ENCODE measurements at places on chromosomes 5 and 9. TPM values are rescaled to one million over a fixed set of nuclear protein-coding genes. Genes with fewer than 3 reads are reported as not detected.

The CAMLG gene
- 16.4 TPM for total RNA-seq

The FOXD4L5 gene
- total RNA-seq, result 0.21 TPM

The HMMR gene
- 31.4 TPM for total RNA-seq

DNA sequence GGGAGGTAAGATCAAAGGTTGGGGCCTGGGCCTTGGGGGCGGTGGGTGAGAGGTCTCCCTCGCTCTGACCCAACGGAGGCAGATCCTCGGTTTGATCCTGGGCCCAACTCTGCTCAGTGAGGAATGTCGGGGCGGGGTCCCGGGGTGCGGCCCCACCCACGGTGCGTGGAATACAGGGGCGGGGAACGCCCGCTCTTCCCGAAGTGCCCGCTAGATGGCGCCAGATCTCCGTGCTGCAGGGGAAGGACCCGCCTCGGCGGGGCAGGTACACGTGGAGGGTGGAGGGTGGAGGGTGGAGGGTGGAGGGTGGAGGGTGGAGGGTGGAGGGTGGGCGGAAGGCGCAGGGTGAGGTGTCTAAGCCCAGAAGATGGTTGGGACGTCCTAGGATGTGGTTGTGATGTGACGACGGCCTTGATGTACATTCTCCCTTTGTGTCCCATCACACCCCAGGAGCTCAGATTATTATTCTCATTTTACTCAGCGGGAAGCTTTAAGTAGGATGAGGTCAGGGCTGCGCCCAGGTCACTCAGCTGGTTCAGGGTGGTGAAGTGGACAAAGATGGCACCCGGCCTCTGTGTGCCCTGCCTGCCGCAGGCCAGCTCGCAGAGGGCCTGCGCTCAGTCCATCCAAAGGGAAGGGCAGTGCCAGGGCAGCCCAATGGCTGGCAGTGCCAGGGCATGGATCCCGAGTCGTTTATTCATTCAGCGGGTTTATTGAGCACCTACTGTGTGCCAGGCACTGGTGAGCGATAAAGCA lies 9.4 kb upstream of the RPS14 start:
- no peak overlapping the region for H3K27ac ChIP-seq
- DNase-seq, result peak; percentile 82
- H3K4me3 ChIP-seq, result no peak overlapping the region

DNA sequence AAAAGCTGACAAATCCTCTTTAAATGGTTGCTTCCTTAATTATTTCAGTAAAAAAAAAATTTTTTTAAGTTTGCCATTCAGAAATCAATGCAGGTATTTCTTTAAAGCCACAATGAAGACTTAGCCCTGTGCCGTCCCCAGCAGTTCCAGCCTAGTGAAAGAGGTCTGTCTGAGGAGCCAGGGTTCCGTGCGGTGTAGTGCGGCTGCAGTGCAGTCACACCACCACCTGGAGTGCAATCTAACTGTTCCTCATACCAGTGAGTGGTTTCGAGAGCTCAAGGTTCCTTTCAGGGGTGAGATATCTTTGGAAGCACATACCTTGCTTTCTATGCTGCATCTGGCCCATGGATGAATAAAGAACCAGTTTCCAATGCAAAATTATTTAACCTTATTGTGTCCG lies 87.5 kb downstream of the FANCC start:
- peaks cover 2% of the 10 kb centered on the region for H3K4me1 ChIP-seq
- H3K27me3 ChIP-seq, result no peaks in the 10 kb centered on the region
- DNase-seq, result no peak
- H3K36me3 ChIP-seq, result peaks cover 4% of the 10 kb centered on the region

GRCh38 chr5:169911448-169912212 lies 68.7 kb downstream of the INSYN2B start:
- H3K36me3 ChIP-seq, result no peaks in the 10 kb centered on the region
- no peak for DNase-seq
- no peaks in the 10 kb centered on the region for H3K27me3 ChIP-seq
- peaks cover 27% of the 10 kb centered on the region for H3K4me1 ChIP-seq

- peaks cover 11% of the 10 kb centered on the region for H3K4me1 ChIP-seq
- no peaks in the 10 kb centered on the region for H3K27me3 ChIP-seq
- H3K36me3 ChIP-seq, result peaks cover 4% of the 10 kb centered on the region
- H3K27ac ChIP-seq, result no peak overlapping the region
- no peak for DNase-seq
These were observed 38.3 kb upstream of the TNFSF8 start for GRCh38 chr9:114968671-114969070.

DNA sequence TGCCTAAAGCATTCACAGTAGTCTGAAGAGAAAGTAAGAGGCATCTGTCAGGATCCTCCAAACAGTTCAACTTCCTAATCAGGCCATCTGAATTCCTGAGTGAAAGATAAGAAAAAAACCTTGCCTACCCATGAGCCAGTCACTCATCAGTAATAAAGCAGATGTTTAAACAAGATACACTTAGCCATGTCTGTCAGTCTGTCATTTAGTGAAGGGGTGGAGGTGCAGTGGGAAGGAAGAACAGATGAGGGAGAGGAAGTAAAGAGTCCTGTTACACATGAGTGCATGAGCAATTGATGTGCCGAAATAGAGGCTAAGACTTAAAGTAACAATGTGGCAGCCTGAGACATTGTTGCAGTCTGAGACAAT lies 29.9 kb upstream of the DMRTA1 start:
- no peaks in the 10 kb centered on the region for H3K4me1 ChIP-seq
- no peak overlapping the region for H3K4me3 ChIP-seq

DNA sequence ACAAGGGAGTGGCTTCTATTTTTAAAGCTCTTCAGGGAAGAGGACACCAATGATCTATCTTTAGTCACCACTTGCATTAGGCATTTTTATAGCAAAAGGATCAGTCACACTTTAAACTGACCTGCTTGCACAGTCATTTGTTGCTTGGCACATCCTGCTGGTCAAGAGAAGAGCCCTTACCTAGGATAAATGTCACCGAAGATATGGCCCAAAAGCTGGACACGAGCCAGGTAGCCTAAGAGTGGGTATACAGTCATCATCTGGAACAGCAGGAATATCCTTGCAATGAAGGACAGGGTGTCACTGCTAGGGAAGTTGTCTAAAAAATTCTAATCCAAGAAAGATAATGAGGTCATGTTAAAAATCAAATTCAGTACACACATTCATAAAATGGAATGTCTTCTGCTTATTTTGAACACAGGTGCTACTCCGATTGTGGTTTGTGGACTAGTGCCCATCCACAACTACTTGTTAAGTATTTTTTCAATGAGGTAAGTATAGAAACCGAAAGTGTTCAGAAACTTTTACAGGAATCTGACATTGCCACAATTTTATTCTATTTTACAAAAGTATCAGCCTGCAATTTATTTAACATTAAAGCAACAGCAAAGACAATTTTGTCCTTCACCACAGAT lies 78.4 kb downstream of the SLC38A9 start:
- H3K27me3 ChIP-seq, result no peaks in the 10 kb centered on the region
- no peak overlapping the region for H3K4me3 ChIP-seq
- H3K4me1 ChIP-seq, result peaks cover 7% of the 10 kb centered on the region

DNA sequence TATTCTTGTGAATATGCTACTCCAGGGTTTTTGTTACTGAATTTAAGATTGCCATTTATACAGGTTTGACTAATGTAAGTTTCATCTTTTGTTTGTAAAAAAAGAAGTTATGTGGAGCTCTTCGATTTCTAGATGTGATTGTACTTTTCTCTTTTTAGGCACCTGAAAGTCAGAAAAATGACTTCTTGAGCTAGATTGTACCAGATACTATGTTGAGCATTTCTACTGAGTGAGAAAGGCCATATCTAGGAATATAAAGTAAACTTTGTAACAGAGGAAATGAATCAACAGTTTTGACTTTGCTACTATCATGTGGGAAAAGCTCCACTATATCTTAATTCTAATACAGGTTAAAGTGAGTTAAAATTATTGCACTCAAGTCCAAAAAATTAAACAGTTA lies 25.1 kb downstream of the SMC5 start:
- H3K4me3 ChIP-seq, result no peak overlapping the region
- no peaks in the 10 kb centered on the region for H3K27me3 ChIP-seq
- no peaks in the 10 kb centered on the region for H3K4me1 ChIP-seq
- no peak for DNase-seq
- H3K27ac ChIP-seq, result no peak overlapping the region
- peaks cover 34% of the 10 kb centered on the region for H3K36me3 ChIP-seq

GRCh38 chr5:3742750-3743149 lies 147.1 kb downstream of the IRX1 start:
- DNase-seq, result no peak
- H3K4me1 ChIP-seq, result no peaks in the 10 kb centered on the region
- no peak overlapping the region for H3K4me3 ChIP-seq

GRCh38 chr9:136614372-136614922 lies 48.3 kb upstream of the EGFL7 start:
- no peak overlapping the region for H3K4me3 ChIP-seq
- no peaks in the 10 kb centered on the region for H3K27me3 ChIP-seq
- no peak overlapping the region for H3K27ac ChIP-seq
- H3K4me1 ChIP-seq, result peaks cover 23% of the 10 kb centered on the region
- no peak for DNase-seq

GRCh38 chr5:137710086-137710485 lies 25.8 kb downstream of the KLHL3 start:
- H3K36me3 ChIP-seq, result no peaks in the 10 kb centered on the region
- H3K27ac ChIP-seq, result no peak overlapping the region
- H3K27me3 ChIP-seq, result no peaks in the 10 kb centered on the region
- DNase-seq, result no peak

GRCh38 chr9:110960288-110960687 lies 78.0 kb downstream of the LPAR1 start:
- H3K27ac ChIP-seq, result no peak overlapping the region
- H3K4me1 ChIP-seq, result no peaks in the 10 kb centered on the region
- no peaks in the 10 kb centered on the region for H3K27me3 ChIP-seq
- H3K4me3 ChIP-seq, result no peak overlapping the region

Measured in natural killer cell treated with Interleukin-12 subunit alpha and Interleukin-12 subunit beta and Interleukin-15 and Interleukin-18, amount 100 ng/mL, for 72 hours (primary cell).